ENCODE measurements at places on chromosomes 2 and 18. TPM values are rescaled to one million over a fixed set of nuclear protein-coding genes. Genes with fewer than 3 reads are reported as not detected.

SRD5A2 gene
- not detected for total RNA-seq

DNA sequence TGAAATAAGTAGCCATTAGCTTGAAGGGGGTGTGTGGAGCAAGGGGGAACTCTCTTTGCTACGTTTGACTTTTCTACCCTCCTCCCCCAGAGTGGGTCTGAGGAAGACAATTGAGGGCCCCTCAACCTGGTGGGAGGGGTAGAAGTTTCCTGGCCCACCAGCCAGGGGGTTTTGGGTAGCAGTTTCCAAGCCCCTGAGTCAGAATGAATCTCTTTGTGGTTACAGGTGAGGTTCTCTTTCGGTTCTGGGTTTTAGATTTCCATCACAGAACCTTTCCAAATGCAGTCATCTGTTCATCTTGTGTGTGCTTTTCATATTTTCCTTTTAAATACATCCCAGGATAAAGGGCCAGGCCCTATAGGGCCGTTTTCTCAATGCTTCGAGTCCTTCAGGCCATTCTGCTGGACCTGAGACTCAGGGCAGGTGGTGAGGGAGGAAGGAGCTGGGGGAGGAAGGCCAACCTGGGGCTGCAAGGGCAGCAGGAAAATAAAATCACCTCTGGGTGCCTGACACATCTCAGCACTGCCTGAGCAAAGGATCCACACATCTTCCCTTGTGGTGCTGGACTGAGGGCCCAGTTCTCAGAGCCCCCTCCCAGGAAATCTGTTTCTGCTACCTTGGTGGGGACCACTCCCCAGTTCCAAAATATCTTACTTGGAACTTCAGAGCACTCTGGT, 4.7 kb downstream of the LBH start:
- no peak for DNase-seq

DNA sequence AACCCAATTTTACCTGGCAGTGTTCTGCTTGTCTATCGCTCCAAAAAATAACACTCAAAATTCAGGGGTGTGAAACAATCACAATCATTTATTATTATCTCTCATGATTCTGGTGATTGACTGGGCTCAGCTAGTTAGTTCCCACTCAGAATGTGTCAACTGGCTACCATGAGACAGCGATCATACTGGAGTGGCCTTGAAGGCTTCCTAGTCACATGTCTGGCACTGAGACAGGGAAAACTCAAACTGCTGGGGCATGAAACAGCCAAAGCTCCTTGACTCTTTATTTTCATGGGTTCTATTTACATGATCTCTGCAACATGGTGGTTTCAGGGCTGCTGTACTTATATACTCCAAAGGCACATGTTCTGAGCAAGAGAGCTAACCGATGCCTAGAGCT, 6.2 kb upstream of the ANXA4 start:
- DNase-seq: no peak

DNA sequence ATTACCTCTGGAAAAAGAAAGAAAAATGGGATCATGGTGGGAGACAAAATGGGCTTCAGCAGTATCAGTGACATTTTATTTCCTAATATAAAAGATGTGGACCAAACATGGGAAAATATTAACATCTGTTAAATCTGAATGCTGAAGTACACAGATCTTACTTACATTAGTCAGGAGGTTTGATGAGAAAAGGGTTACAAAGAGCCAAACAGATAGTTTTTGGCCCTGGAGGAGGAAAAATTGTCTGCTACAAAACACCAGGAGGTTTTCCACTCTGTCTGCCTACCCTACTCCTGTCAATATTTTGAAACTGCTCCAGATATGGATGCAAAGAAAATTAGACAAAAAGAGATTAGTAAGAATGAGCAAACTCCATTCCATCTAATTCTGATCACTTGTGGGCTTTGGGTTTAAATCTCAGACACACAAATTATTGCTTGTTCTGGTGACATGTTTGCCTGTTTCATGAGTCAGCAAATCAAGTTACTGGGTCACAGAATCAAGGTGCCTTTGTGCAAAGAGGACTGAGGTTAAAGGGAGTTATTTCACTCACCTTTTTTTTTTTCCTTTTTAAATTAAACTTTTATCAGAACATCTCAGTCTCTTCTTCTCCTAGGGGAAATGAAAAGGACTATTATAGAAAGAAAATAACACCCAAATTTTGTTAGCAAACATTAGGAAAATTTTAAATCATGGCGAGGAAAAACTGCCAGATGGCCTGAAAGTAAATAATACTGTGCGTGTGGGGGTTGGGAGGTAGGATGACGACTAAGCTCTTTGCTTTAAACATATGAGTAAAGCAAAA, 87.0 kb upstream of the SPATS2L start:
- DNase-seq: no peak

DNA sequence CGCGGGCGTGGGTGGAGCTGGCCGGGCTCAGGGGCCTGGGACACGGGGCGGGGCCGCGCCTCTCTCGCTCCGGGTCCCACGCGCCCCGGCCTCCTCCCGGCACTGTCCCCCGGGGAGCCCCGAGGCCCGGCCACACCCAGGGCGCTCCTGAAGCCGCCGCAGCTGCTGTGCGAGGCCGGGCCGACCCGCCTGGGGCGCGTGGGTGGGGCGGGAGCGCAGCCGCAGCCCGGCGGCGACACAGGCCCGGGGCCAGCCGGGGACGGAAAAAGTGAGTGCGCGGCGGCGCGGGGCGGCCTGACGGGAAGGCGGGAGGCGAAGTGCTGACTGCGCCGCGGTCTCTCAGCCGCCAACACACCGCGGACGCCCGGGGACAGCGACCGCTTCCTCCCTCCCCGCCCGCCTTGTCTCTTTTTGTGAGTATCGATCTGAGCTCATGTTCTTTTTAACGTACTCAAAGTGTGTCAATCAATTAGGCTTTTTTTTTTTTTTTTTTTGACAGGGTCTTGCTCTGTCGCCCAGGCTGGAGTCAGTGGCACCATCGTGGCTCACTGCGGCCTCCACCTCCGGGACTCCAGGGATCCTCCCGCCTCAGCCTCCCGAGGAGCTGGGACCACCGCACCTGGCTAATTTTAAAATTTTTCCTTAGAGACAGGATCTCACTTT, 14.5 kb downstream of the PDCD1 start:
- DNase-seq: peak; percentile 25

Data from gastrocnemius medialis (tissue), 4 donors.